ENCODE measurements at places on chromosomes 4 and X. TPM values are rescaled to one million over a fixed set of nuclear protein-coding genes. Genes with fewer than 3 reads are reported as not detected.

DNA sequence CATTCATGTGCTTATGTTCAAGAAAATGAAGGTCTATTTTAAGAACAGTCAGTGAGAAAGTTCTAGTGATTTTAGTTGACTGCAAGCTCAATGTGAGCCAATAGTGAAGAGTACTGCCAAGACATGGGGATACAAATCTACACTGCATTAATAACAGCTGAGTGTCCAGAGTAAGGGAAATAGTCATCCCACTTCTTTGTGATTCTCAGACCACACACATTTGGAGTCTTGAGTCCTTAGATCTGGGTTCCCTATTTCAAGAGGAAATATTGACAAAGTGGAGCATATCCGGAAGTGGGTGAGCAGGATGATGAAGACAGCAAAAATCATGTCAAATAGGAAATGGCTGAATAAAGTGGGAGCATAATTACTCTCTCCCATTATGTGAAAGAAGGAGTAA is 171.1 kb downstream of the LARP7 start:
- no peak for DNase-seq

GRCh38 chr4:93532234-93532633 is 296.3 kb upstream of the ATOH1 start:
- no peak for DNase-seq

GRCh38 chrX:1300449-1300848 is 31.8 kb downstream of the CSF2RA start:
- DNase-seq = no peak

GRCh38 chr4:159271856-159272255 is 169.0 kb downstream of the RAPGEF2 start:
- DNase-seq = no peak

- peak; percentile 79 for DNase-seq
These were observed 2.2 kb downstream of the ATP8A1 start for GRCh38 chr4:42654631-42655268.

GRCh38 chr4:121728798-121729226 is 32.0 kb upstream of the ANXA5 start:
- DNase-seq = no peak

DNA sequence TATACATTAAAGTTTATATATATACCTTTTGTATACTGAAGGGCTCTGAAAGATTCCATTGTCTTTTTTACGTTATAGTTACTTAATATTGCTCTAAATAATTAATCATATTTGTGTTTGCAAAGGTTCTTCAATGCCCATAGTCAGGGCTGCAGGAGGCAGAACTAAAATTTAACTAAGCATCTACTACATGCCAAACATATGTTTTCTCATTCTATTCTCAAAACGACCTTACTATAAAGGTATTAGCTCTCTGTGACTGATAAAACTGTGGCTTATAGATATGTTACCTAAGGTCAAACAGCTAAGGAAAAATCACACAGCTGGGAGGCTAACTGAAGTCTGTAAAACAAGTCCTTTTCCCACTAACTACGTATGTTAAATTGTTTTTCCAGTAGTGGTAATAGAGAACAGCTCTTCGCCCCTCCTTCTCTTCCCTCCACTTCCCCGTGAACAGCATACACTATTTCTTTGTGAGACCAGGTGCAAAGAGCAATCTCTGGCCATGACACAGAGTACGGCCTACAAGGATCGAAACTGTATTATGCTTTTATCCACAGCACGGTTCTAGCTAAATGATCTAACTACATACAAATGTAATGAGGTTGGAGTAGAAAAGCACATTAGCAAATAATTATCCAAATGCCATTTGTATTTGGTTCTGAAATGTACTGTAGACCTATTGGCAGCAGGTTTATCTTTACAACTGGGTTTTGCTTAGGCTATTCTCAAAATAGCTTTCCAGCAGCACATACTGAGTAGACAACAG is 1.7 kb downstream of the CNOT6L start:
- DNase-seq = no peak

DNA sequence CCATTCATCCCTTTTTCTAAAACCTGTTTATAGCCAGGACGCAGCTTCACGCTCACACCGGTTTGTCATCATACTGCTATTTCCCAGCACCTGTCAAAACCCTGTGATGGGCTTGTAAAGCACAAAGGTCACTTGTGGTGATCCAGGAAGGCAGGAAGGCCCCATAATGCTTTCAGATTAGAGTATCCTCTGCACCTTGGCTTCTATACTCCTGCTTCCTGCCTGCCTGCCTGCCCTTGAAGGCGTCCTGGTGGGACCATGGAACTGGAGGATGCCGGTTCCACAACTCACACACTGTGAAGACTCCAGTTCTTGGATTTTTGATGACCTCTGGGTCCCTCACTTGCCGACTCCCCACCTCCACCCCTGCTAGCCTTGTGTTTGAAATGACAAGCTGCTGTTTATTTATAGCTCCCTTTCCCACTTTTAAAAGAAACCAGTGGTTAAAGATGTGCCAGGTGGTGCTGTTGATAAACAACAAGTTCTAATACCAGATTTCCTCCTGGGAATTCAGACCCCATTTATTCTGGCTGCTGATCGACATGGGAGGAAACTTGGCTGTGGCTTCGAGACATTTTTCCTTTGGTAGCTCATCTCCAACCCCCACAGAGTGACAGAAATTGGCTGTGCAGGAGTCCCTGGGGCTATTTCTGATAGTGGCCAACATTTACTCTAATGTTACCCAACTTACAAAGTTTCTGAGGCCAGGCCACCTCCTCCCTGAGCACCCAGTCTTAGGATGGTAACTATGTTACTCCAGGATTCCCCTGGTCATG is 211.5 kb downstream of the KDR start:
- no peak for DNase-seq

GRCh38 chr4:161256172-161256571 is 907.6 kb downstream of the FSTL5 start:
- DNase-seq = no peak

- DNase-seq = peak; percentile 89
These were observed 41.7 kb downstream of the BCORL1 start for GRCh38 chrX:130024127-130024526.

- no peak for DNase-seq
These were observed 101.8 kb downstream of the AGTR2 start for GRCh38 chrX:116272322-116272721.

DNA sequence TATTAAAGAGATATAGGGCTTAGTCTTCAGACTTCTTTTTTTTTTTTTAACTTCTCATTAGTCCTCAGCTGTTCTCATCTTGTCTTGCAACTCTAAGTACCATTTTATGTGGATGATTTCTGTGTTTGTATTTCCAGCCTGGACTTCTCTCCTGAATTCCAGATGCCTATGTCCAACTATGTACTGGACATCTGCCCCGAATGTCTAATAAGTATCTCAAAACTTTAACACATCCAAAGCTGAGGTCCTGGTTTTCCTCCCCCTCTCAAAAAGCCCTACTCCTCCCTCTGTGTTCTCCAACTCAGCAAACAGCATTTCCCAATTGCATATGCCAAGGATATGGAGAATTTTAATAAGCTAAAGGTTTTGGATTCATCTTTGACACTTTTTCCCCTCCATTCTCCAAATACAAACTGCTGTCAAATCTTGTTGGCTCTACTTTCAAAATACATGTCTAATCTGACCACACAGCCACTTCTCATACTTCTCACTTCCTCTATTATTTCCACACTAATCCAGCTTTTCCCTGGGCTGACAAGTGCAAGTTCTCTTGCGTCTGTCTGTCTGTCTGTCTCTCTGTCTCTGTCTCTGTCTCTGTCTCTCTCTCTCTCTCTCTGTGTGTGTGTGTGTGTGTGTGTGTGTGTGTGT is 79.8 kb downstream of the CLCN5 start:
- DNase-seq = no peak

GRCh38 chr4:244471-244870 is 60.8 kb downstream of the ZNF732 start:
- peak; percentile 30 for DNase-seq

RIBC1 gene
- total RNA-seq = 0.18 TPM

MID1IP1 gene
- total RNA-seq = 62.0 TPM

RAB39B gene
- total RNA-seq = 0.22 TPM

MAGEA10 gene
- total RNA-seq = not detected

RBMXL3 gene
- not detected for total RNA-seq

SPCS3 gene
- 61.0 TPM for total RNA-seq

LAMTOR3 gene
- total RNA-seq = 32.9 TPM

NAP1L3 gene
- total RNA-seq = 8.4 TPM

NEXMIF gene
- 1.2 TPM for total RNA-seq

GAGE12E gene
- not detected for total RNA-seq
